ENCODE measurements at places on chromosomes 6 and 20. TPM values are rescaled to one million over a fixed set of nuclear protein-coding genes. Genes with fewer than 3 reads are reported as not detected.

DNA sequence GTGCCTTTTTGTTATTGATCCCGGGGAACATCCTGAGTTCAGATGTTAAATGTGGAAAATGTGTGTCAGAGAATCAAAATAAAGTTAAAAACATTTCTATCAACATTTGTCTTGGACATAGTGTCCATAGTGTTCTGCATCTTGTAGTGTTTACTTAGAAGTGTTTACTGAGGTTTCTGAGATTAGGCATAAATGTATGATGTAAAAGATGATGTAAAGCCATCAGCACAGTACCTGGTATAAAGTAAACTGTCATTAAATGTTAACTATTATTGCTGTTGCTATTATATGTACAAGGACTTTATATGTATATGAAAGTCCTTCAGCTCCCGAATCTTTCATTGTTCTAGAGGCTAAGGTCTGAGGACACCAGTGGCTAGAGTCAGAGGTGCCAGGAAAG lies 28.2 kb upstream of the VEGFA start:
- peaks cover 14% of the 10 kb centered on the region for H3K4me1 ChIP-seq
- DNase-seq: no peak
- no peaks in the 10 kb centered on the region for H3K27me3 ChIP-seq
- no peak overlapping the region for H3K27ac ChIP-seq

GRCh38 chr20:6530254-6530653 lies 237.2 kb upstream of the BMP2 start:
- H3K27me3 ChIP-seq: no peaks in the 10 kb centered on the region
- H3K27ac ChIP-seq: no peak overlapping the region
- H3K36me3 ChIP-seq: no peaks in the 10 kb centered on the region
- H3K4me3 ChIP-seq: no peak overlapping the region
- no peak for DNase-seq

GRCh38 chr6:158714706-158715105 lies 64.9 kb downstream of the SYTL3 start:
- no peaks in the 10 kb centered on the region for H3K36me3 ChIP-seq
- H3K4me3 ChIP-seq: no peak overlapping the region
- no peak overlapping the region for H3K27ac ChIP-seq
- no peaks in the 10 kb centered on the region for H3K27me3 ChIP-seq
- H3K4me1 ChIP-seq: peaks cover 28% of the 10 kb centered on the region

GRCh38 chr6:82363428-82364086 lies at the start of gene TPBG:
TPBG (plus strand) TSS chr6:82363817; CDS start chr6:82364962, 1,145 bp downstream.
- peak within 1 kb of the TSS; percentile 91 for H3K4me3 ChIP-seq
- peak within 1 kb of the TSS; percentile 93 for H3K27ac ChIP-seq
- DNase-seq: peak; percentile 79
- H3K4me1 ChIP-seq: peaks cover 4% of the 10 kb centered on the region
- H3K27me3 ChIP-seq: peaks cover 28% of the 10 kb centered on the region
- H3K36me3 ChIP-seq: no peaks in the 10 kb centered on the region

DNA sequence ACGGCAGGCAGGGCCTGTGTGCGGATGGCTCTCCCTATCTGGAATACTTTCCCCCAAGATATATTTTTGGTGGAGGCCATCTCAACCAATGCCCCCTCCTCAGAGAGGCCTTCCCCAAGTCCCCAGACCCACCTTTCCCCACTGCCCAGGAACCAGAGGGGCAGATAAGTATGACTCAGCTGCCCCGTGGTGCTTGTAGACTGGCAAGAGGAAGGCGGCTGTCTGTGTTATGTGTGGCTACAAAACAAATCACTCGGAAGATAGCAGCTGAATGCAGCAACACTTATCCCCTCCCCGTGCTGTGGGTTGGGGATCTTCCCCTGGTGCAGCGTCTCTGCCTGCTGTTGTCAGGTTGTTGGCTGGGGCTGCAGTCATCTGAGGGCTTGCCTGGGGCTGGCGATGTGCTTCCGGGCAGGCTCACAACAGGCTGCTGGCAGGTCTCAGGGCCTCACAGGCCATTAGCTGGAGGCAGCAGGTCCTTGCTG lies 7.1 kb downstream of the NPEPL1 start:
- H3K4me1 ChIP-seq: no peaks in the 10 kb centered on the region
- H3K27me3 ChIP-seq: no peaks in the 10 kb centered on the region
- DNase-seq: no peak
- H3K4me3 ChIP-seq: no peak overlapping the region

DNA sequence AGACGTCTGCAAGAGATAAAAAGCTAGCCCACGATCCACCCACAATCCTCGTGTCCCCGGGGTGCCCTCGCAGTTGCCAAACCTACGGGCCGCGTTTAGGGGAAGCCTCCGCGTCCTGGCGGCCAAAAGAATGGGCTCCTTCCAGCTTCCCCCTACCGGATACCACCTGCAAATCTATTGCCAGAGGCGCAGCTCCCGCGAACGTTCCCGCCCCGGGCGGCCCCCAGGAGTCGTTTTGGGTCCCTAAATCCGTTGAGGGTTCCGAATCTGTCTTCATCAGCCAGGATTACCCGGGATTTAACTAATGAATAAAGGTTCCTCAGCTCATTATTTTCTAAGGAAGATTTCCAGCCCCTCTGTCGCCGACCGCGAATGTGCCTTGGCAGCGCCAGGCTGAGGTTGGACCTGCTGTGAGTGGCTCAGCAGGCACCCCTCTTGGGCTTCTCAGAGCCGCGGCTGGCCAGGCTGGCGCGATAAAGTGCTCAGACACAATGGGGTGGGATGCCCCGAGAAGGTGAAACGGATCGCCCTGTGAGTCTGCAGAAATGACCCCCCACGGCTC lies 2.8 kb upstream of the VSX1 start:
- no peak overlapping the region for H3K27ac ChIP-seq
- no peak overlapping the region for H3K4me3 ChIP-seq
- H3K36me3 ChIP-seq: no peaks in the 10 kb centered on the region
- DNase-seq: no peak

The NKAPL gene
- 0.17 TPM for total RNA-seq

The HLA-DOB gene
- total RNA-seq: not detected

The CTCFL gene
- total RNA-seq: 0.12 TPM

The FAM184A gene
- total RNA-seq: 14.1 TPM
